CD4-positive, alpha-beta T cell treated with Interleukin-2 at 100 ng/mL for 4 hours (primary cell): ENCODE measurements at places on chromosomes 3 and 15.

- no peak for DNase-seq
Observed at GRCh38 chr3:22101811-22102210, 350.8 kb upstream of the ZNF385D start.

DNA sequence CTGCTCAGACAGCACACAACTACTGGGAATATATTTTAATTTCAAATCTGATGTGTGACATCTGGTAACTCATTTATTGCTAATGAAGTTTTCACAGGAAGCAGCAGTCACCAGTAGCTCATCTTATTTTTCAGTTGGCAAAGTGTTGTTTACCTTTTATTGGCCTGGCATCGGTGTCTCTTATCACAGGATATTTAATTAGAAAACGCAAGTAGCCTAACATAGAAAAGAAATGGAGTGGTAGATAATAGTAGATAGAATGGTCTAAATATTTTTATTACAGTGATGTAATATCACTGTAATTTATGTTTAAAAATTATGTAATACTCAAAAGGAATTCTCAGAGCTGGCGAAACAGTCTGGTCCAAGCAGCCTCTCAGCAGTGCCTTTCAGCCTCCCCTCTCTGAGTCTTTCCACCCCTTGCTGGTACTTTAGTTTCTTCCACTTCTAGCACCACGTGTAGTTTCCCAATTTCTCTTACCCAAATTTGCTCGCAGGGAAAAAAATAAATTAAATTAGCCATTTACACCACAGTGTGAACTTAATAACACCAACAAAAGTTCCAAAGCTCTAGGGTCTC is 31.9 kb downstream of the AGTR1 start:
- DNase-seq, result no peak

DNA sequence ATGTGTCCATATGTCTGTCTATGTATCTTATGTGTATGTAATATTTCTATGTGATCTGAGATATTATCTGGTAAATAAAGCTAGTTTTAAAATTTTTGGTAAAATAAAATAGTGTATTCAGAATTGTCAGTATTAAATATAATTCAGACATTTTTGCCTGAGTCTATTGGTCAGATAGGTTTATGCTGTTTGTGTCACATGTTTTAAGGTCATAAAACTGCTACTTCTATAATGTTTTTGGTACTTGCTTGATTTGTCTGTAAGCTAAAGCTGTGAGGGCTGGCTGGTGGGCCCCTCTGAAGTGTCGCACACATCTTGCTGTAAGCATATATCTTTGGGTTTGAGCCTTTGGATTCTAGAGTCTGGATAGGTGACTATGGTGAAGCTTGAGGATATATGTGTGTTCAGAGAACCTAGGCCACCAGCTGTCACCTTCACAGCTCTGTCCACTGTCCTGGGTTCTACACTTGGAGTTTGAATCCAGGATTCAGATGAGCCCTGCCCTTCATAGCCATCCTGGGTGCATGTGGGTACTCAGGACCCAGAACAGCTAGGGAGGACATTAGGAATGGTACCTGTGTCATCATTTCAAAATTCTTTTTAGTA is 71.8 kb upstream of the STRIT1 start:
- no peak for DNase-seq

- DNase-seq, result no peak
Observed at GRCh38 chr15:95912280-95912625, 418.2 kb upstream of the NR2F2 start.

GRCh38 chr3:184800349-184800930 is 11.5 kb upstream of the VPS8 start:
- no peak for DNase-seq

GRCh38 chr15:62853841-62854225 is 188.7 kb upstream of the TPM1 start:
- DNase-seq, result no peak

GRCh38 chr15:59400103-59400813 is 27.6 kb upstream of the MYO1E start:
- no peak for DNase-seq

GRCh38 chr15:29526802-29527201 is 257.2 kb upstream of the NSMCE3 start:
- DNase-seq, result no peak

DNA sequence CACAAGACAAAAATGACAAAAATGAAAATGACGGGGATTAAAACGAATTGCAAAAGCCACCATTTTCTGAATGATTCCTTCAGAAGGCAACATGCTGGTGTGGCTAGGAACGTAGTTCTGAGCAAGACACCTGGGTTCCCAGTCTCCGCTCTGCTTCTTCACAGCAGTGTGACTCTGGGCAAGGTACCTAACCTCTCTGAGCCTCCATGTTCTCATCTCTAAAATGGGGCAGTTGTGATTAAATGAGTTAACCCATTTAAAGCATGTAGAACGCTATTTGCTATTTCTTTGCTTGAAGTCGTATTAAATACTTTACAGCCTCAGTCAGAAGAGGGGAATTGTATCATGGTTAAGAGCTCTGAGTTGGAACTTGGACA is 23.6 kb downstream of the BHLHE40 start:
- no peak for DNase-seq

DNA sequence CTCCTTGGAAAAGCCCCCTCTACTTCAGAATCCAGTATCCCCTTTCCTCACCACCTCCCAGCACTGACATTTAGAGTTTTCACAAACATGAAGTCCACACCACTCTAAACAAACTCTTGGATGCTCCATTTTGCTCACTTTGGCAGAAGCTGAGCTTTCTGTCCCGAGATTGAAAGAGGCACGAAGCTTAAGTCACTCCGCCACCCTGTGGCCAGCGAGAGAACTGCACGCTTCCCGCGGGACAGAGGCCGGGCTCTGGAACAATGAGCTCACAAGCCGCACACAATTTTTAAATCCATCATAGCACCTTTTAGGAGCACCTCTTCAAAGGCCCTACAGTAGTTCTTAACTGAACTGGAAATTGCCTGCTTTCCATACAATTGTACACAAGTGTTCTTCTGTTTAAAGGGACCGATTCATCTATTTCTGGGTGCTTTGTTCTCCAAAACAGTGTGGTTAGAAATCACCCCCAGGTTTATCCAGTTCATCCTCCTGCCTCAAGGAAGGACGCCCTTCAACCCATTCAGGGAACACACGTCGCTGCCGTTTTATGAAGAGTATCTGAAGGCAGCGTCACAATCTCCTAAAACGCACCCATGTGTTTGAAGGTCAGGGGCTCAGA is 226.1 kb downstream of the VPS13C start:
- peak; percentile 73 for DNase-seq

GRCh38 chr15:60804986-60805949 is 326.3 kb upstream of the ICE2 start:
- no peak for DNase-seq

DNA sequence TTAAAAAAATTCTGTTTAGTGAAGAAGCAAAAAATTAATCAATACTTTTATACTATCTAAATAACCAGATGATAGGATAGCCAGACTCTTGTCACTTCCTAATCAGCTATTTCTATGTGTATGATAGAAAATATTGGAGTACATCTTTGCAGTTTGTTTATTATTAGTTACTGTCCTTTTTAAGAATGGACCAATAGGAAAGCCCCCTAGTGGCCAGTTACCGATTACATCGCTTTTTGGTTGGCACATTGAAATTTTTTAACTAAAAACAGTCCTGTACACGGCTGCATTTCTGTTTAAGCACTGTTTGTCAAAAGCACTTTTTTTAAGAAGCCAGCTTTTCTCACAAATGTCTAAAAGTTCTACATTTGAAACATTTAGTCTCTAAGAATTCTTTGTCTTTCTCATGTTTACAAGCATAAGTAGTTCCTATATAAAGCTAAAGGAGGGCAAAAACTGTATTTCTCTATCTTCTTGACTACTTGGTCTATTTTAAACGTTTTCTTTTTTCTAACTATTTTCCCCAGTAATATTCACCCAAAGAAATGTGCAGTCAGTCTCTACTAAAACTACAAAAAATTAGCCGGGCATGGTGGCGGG is 253.2 kb upstream of the LRTM1 start:
- no peak for DNase-seq

DNA sequence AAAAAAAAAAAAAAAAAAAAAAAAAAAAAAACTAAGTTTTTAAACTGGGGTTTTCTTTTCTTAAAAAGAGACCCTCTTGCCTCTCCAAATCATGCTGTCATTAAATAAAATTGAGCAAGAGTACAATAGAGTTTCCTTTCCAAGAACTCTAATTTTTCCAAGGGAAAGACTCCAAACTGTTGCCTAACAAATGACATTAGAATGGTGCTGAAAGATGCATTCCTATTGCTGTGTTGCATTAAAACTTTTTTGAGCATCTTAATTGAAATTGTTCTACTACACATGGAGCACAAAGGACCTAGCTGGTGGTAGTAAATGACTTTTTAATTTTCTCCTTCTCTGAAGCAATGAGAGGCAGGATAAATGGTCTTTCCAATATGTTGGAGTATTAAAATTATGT is 469.1 kb upstream of the ARHGEF26 start:
- DNase-seq, result no peak

DNA sequence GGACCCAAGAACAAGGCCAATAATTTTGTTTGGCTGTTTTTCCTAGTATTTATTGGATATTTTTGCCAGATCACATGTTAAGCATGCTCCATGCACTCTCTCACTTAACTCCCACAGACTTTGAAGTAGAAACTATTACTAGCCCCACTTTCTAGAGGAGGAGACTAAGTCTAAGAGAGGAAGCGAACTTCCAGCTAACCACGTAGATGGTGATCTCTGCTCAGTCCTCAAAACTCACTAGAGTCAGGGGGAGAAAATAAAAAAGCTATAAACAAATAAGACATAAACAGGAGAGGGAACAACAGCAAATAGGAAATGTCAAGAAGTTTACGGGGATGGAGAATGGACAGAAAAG is 481.0 kb upstream of the PROK2 start:
- DNase-seq, result no peak

DNA sequence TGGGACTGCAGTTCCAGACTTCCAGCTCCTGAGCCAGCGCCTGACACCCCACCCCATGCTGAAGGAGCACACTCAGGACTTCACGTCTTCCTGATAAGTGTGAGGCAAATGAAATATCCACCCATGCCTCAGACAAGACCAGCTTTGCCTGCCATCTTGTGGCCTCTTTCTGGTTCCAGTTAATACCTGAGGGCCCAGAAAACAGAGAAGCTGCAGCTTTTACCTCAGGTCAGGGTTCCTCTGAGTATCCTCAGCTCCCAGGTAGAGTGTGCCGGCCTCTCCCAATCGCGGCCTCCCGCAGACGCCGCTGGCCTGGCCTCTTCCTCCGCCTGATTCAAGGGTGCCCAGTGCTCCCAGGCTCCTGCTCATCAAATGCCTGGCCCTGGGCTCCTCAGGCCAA is 5.1 kb upstream of the KLHL6 start:
- DNase-seq, result peak; percentile 39
